Inflammatory macrophage treated with lipopolysaccharide for 4 hours (primary cell): ENCODE measurements at places on chromosomes 1 and 21.

DNA sequence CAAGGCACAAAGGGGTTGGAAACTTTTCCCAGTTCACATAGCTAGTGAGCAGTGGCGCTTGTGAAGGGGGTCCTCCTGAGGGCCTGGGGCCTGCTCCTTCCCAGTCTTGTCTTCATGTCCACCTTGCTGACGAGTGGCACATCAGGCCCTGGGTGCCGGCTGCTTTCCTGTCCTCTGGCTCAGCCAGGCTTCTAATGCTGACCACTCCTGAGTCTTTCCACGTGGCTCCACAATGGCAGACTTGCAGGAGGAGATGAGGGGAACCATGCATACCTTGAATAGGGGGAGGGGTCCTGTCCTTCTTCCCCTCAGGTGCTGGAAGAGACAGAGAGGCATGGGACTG, 38.7 kb downstream of the MAPKAPK2 start:
- DNase-seq, result no peak

DNA sequence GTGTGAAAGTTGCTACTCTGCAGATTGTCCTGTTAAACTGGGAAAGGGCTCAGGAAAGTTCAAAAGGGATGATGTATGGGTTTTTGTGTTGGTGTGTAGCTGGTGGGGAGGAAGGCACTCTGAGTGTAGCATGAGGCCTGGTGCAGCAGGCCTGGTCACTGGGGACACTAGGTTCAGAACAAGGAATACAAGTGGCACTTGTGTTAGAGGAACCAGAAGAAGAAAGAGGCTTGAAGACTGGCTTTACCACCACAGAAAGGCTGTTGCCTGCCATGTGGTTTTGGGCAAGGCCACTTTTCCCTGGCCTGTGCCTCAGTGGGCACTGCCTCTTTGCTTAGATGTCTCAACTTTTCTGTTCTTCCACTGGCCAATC, 122.8 kb downstream of the NOS1AP start:
- no peak for DNase-seq

DNA sequence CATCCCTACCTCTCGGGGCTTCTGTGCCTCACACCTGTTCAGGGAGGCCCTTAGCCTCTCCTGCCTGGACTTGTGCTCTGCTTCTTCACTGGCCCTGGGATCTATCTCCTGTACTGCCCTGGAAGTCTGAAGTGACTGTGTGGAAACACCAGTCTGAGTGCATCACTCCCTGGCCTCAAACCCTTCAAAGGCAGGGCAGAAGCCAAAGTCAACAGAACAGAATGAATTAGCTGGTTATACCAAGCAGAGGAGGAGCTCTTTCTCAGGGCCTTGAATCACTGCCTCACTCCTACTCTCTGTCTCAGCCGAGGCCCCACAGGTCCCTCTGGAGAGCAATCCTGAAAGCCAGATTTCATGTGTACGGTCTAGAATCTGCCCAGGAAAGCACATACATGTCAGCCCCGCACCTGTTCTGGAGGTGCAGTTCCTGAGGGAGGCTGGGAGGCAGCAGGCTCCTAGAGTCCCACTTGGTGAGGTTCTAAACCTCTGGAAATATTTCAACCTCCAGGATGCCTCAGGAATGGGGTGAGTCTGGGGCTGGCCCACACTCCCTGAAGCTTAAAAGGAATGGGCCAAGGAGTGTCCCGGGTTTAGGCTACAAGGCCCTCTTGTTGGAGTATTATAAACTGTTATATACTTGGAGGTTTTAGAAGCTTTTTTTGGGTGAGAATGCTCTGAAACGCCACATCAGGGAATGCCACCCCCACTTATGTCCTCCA, 98.3 kb downstream of the ABCA4 start:
- no peak for DNase-seq

DNA sequence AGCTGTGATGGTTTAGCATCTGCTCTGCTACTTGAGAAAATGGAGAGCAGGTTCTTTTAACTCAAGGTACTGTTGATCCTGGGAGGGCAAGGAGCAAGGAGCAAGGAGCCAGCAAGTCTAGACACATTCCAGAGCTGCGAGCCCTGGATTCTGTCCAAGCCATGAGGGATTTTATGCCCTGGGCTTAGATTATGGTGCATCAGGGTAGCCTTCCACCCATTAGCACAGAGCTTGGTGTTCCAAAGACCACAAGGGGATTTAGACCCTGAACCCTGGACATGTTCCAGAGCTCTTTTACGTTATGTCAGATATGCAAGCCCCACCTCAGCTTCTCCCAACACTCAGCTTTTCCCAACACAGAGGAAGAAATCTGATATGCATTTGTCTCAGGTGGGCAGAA, 2.0 kb upstream of the OR14I1 start:
- DNase-seq, result no peak

DNA sequence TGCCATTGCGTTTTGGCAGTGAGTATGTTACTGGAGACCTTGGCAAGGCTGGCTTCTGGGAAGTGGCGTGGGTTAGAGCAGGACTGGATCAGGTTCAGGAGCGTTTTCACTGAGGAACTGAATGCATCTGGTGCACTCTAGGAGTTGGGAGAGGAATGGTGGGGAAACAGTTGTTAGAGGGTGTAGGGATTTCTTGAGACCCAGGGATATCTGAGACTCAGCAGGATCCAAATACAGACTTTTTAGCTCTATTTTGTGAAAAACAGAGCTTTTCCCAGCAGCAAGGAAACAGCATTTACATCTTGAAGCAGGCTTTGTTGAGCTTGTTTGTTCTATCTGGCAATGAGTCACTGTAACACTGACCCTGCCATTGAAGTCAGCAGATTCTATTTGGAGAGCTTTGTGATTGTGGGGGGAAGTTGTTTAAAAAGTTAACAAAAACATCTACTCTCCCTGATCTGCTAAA, 56.9 kb upstream of the NRIP1 start:
- DNase-seq, result no peak

GRCh38 chr1:42941640-42942330, 16.9 kb downstream of the SLC2A1 start:
- peak; percentile 92 for DNase-seq

DNA sequence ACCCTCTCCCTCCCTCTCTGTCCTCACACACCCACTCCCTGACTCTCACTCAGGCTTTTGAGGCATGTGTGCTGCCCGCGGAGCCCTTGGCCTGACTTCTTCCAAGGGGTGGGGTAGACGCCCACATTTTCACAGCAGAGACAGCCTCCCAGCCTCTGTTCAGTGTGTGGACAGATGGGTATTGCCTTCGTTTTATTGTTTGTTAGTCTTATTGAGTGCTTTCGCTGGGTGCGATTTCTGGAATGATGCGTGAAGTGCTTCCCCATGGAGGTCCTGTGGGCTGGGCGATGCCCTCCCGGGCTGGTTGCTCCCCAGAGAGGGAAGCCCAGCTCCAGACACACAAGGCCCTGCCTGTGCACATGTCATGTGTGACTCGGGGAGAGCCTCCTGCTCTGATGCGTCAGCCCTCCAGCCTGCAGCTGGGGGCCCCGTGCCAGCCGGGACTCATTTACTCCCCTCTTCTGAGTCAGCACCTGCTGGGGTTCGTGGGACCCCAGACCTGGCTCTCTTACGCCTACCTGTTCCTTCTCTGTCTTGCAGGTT, 14.7 kb downstream of the PDXK start:
- DNase-seq, result peak; percentile 82

GRCh38 chr1:12161324-12161661, 5.5 kb upstream of the TNFRSF1B start:
- no peak for DNase-seq

GRCh38 chr1:226027538-226028217, 28.5 kb upstream of the SDE2 start:
- DNase-seq, result peak; percentile 37

GRCh38 chr21:24025101-24025500, 1582.2 kb downstream of the MRPL39 start:
- no peak for DNase-seq

- peak; percentile 90 for DNase-seq
Measured at GRCh38 chr21:33388188-33388587, 15.0 kb upstream of the IFNGR2 start.

GRCh38 chr1:79568411-79568810, 561.9 kb upstream of the ADGRL4 start:
- no peak for DNase-seq

- DNase-seq, result peak; percentile 15
Measured at GRCh38 chr1:85502625-85503083, 37.7 kb upstream of the DDAH1 start.
